NCI-H187 treated with DMSO at 0.1 percent for 48 hours (cell line): ENCODE measurements at places on chromosomes 5 and 9.

DNA sequence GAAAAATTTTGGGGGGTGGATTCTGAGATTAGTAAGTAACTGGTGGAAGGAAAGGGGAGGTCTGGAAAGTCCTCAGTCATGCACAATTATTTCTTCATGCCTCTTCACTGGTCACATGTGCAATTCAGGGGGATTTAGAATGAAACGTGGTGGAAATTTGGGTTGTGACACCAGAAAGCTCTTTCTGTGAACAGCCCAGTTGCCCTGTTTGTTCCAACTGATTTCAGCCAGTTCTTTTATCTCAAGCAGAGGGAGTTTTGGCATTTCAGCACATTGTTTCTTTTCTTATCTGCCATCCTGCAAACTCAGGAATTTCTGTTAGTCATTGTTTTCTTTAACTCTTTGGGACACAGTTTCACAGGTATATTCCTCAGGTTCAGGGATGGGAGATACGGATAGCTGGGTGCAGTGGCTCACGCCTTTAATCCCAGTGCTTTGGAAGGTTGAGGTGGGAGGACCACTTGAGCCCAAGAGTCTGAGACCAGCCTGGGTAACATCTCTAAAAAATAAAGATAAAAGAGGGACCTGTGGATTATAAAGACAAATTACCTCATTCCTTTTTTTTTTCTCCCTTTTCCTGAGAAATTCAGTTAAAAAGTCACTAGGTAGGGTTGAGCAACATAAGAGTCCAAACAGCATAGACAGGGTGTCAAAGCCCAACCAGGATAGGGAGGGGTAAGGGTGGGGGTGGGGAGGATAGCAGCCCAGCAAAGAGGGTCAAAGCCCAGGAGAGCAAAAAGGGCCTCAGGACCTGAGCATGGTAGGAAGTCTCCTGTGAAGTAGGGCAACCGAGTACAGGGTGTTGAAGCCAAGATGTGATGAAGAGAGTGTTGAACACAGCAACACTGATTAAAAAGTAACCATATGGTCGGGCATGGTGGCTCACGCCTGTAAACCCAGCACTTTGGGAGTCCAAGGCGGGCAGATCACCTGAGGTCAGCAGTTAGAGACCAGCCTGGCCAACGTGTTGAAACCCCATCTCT is 5.4 kb upstream of the B4GALT1 start:
- DNase-seq = no peak

DNA sequence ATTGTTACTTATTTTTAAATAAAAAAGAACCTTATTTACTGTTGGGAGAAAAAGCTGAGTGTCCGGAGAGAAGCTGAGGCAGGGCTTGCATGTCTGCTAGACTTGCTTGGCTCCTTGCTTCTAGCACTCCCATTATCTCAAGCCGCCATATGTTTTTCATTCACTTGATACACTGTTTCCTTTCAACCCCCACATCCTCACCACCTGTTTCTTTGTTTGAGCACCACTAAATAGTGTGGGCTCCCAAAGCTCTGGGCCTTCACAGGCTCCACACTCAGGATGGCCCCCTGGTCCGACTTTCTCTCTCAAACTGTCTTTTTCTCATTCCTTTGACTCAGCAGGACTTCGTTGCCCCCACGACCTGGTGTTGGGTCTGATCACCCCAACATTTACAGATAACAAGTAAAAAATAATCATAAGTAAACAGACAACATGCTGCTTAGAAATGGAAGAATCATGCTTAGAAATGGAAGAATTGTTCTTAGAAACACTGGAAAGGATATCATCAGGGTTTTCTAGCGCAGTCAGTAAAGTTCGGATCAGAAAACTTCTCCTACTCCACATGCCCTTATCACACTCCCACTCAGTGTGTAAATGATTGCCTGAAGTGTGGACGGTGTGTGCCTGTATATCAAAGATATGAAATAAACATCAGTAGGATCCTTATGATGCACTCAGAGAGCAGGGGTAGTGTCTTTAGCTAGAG is 58.5 kb downstream of the APTX start:
- DNase-seq = no peak

- DNase-seq = no peak
Measured at GRCh38 chr5:108380531-108381349, 1.2 kb downstream of the FBXL17 start.

DNA sequence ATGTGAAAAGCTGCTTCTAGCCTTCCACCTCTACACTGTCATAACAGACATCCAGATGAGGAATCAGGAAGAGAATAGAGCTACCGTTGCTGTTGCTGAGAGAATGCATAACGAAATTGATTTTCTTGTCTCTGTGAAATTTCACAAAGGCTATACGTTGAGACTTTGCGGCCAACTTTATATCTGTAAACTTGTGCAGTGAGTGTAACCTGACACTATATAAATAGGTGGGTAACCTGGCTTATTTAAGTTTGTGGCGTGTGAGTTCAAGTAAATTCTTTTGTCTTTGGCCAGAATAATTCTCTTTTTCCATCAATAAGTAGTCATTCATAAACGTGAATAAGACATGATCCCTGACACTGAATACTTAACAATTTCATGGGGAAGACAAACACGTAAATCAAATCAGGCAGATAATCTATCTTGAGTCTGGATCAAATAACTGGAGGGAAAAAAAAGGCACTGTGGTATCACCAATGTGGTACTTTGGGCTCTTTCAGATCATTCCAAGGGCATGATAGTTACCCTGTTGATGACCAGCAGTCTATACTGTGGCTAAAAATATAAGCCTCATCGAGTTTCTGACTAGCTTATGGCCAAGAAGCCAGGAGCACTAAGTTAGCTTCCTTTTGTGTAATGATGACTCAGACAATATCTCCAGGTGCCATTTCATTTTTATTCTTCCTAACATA is 98.2 kb upstream of the RASA1 start:
- no peak for DNase-seq

DNA sequence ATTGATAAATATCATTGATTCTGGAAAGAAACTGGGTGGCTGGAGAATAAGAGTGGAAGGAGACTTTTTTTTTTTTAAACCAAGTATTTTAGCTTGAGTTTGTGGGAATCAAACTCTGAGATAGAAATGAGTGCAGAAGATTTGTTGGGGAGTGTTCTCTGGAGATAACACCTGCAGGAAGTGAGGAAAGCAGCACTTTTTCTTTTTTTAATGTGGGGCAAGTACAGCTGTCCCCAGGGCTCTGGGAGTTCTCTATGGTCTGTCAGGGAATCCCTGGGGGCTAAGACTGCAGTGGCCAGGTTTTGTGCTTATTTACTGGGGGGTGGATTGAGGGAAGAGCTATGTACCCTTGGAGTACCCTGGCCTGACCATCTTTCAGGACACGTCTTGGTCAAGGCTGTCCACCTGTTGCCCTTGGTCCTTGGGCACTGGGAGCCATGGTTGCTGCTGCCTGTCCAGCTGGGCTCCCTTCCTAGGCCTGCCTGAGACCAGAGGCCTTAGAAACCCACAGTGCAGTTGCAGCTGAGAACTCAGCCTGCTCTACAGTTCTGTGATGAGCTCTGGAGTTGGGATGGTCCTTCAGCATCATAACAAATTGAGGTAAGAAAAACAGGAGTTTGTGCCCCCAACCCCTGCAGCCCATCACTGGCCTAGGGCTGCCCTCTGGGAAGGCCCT is 85.8 kb downstream of the PHAX start:
- DNase-seq = no peak

DNA sequence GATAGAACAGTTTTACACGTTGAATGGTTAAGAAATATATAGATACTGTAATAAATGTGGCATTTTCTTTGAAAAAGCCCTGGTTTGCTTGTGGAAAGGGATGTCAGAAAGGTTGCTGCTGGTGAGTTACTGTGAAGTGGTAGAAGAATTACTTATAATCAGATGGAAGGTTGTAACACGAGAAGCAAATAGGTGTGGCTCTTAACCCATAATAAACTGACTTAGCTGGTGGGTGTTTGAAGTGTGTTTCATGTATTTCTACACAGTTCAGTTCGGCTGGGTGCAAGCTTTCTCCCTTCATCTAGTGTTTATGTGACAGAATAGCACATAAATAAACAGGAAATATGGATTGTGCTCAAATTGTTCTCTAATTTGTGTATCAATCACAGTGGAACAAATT is 5.5 kb downstream of the CNOT6 start:
- DNase-seq = no peak

DNA sequence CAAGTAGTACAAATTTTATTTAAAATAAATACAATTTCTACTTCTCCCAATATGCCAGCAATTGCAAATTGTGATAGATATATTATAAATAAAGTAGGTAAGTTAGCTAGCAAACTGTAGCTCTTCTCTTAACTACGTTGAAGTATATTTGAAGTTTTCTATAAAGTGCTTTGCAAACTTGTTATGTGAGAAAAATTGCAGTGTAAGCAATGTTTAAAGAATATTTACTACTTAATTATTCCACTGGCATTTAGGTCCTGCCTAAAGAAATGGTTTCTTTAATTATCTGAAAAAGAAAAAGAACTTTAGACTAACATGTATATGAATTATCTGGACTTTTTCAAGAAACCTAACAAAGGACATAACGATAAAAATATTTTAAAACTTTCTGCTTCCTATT is 1350.0 kb upstream of the CDH9 start:
- no peak for DNase-seq
